ENCODE measurements at places on chromosomes 3 and 15.

DNA sequence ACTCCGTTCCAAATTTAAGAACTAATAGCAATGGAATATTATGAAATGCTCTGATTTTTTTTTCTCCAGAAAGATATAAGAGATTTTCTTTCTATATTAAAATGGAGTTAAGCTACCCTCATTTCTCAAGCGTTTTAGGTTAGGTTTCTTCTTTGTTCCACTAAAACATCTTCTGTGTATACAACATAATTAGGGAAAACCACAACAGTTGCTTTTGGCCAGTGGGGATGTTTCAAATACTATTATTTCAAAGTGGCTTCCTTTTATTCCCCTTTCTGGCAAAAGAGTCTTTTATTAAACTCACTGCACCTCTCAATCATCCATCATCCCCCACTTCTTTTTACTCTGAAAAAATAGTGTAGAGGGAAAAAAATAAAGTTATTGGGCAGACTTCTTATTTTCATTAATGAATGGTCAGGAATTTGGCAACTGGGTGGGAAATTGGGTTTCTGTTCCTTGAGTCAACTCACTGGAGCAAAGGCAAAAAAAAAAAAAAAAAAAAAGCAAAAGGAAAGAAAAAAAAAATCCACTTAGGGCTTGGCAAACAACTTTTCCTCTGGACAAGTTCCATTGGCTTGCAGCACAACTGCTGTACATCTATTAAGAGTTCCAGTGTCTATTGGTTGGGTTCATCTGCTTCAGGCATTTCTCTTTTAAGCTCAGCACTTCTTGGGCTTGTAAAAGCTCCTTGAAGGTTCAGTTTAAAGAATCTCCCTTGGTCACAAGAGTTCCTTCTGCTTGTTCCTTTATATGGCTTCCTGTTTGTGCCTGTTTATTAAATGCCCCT, 963.4 kb downstream of the ROBO1 start:
- no peak for DNase-seq

DNA sequence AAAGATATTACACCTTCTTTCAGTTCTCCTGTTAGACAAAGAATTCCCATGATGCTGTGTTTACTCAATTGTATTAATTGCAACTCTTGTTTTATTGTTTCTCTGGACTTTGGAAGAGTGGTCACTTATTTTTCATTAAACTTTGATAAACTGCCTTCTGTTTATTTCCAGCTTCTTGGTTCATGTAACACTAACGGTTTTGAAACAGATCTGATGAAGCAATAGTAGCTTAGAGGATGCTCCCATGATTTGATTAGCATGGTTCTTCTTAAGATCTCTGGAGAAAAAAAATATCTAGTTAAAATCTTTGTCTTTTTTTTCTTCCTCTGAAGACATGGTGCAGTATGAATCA, 90.1 kb downstream of the FNDC3B start:
- DNase-seq: no peak

DNA sequence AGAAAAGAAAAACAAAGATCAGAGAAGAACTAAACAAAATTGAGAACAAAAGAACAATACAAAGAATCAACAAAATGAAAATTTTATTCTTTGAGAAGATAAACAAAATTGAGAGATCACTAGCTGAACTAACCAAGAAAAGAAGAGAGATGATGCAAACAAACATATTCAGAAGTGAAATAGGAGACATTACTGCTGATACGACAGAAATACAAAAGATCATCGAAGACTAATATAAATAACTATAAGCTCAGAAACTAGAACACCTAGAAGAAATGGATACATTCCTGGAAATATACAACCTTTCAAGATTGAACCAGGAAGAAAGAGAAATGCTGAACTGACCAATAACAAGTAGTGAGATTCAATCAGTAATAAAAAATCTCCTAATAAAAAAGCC, 533.1 kb upstream of the PPP2R3A start:
- DNase-seq: no peak

GRCh38 chr3:177569875-177570657, 372.8 kb upstream of the TBL1XR1 start:
- DNase-seq: no peak

GRCh38 chr3:10858091-10858490, 42.1 kb downstream of the SLC6A11 start:
- DNase-seq: no peak
